CD4-positive, alpha-beta T cell treated with Interleukin-10 for 1 hour (primary cell): ENCODE measurements at places on chromosomes 6 and 20.

- no peak for DNase-seq
These were observed 24.4 kb upstream of the ID1 start for GRCh38 chr20:31580706-31581105.

- no peak for DNase-seq
These were observed 288.3 kb downstream of the NRN1 start for GRCh38 chr6:5718231-5718947.

DNA sequence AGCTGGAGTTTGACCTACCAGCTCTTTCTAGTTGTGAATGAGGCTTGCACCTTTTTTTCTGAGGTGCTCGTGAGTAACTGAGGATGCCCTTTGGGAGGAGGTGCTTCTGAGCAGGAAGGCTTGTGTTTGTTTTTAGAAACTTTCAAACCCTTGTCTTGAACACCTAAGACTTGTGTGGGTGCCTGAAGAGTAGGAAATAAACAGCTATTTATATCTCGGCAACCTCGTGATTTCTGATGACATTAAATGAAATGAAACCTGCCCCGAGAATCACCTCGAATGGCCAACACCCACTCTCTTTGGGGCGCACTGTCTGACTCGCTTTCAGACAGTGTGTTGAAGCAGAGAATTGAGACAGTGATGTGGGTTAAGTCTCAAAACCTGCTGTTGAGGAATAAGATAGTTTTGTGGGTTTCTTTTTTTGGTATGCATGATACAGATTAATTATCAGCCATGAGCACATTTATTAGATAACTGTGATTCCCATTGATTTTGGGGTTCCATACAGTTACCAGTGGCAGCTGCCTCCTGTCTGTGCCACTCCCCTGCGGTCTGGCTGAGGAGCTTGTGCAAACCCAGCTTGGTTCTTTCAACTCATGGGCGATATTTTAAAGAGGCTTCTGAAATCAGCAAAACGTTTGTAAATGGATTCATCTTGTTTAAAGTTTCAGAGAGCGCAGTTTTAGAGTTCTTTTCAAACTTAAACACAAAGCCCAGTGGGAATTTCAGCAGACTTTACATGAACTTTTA is 8.4 kb downstream of the IRF4 start:
- peak; percentile 44 for DNase-seq

DNA sequence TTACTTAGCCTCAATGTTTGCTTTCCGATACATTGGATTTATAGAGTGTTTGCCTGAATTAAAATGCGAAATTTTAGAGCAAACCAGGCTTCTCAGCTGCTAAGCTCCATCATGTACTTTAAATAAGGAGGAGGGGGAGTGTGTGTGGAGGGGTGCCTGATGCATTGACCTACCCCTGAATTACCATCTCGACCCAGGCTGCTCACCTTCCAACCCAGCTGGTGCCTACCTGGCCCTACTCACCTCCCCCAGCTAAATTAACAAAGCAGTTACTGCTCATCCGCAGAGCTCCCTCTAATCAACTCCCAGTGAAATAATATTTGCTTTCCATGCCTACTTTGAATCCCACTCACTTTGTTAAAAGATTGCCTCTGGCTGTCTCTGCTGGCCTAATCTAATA is 544.5 kb downstream of the MAFB start:
- no peak for DNase-seq

DNA sequence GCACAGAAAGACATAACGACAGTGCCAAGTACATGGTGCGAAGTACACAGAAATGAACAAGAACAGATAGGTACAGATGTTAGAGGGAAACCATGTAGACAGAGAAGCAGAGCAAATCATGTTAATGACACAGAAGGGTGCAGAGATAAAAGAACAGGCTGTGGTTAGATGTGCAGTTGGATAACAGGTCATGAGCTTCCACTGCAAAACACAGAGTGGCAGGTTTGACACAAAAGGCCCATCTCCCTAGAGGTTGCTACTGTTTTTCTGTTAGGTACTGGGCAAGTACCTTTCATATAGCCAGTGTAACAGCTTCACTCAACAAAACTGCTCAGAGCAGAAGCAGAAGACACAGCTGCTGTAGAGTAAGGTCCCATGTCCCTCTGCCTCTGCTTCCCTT is 84.6 kb downstream of the AK9 start:
- peak; percentile 1 for DNase-seq

- no peak for DNase-seq
These were observed 390.0 kb upstream of the SULF2 start for GRCh38 chr20:48175261-48175660.

DNA sequence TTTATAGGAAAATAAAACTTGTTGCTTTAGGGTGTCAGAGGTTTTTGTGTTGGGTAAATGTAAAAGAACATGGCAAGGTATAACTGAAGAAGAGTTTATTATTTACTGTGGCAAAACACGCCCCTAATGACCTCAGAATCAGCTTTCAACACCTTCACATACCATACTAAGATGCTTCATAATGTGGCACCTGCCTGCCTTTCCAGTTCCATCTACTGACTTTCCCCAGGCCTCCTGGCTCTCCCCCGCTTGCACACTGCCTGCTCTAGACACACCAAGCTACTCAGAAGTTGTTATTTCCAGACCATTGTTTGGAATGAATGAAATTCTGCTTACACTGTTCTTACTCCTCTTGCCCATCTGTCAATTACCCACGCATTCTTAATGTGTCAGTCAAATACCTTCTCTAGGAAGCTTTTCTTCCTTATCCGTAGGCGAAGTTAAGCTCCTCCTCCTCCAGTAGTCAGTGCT is 1.8 kb downstream of the TIAM2 start:
- DNase-seq: no peak

- DNase-seq: peak; percentile 56
These were observed 36.3 kb upstream of the VEGFA start for GRCh38 chr6:43733471-43734293.

DNA sequence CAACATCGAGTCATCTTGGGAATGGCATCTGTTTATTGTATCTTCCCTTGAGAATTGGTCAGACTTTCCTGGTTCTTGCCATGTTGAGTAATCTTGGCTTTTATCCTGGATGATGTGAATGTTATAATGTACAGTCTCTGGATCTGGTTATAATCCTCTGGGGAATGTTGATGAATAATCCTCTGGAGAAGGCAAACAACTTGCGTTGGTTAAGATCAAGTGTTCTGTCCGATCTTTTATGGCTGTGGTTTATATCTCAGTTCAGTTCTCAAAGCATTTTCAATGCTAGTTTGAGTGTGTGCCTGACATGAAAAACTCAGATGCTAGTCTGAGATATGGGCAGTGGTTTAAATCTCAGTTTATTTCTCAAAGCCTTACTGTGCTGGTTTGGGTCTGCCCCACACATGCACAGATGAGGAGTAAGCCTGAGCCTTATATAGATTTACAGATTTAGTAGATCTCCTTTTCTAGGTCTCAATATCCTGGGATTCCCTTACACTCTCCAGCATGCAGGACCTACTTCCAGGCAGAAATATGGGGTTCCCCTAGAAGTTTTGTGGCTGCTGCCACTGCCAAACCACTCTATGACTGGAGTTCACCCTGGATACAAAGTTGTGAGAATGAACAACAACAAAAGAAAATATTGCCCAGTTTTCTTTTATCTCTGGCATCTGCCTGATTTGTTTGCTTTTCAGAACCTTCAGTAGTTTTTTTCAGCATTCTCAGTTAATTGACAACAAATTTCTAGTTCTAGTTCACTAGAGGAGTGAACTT is 191.8 kb upstream of the MAN1A1 start:
- no peak for DNase-seq

DNA sequence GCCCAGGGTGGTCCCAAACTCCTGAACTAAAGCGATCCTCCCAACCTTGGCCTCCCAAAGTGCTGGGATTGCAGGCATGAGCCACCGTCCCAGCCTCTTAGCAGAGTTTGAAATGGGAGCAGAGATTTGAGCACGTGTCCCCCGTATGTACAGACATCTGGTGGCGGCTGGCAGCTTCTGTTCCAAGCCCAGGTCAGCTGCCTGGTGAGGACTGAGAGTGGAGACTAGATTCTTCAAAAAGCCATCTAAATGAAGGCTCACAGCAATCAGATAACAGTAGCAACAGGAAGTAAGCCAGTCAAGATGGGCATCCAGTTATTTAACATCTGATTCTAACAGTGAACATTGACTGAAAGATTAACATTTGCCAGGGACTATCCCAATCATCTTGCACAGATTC is 128.1 kb upstream of the AKAP12 start:
- no peak for DNase-seq

GRCh38 chr20:44683263-44684046 is 31.7 kb upstream of the CCN5 start:
- peak; percentile 80 for DNase-seq
